ENCODE measurements at places on chromosomes 3 and 15.

GRCh38 chr15:77066971-77067690 is 3.8 kb downstream of the TSPAN3 start:
- no peak for DNase-seq

DNA sequence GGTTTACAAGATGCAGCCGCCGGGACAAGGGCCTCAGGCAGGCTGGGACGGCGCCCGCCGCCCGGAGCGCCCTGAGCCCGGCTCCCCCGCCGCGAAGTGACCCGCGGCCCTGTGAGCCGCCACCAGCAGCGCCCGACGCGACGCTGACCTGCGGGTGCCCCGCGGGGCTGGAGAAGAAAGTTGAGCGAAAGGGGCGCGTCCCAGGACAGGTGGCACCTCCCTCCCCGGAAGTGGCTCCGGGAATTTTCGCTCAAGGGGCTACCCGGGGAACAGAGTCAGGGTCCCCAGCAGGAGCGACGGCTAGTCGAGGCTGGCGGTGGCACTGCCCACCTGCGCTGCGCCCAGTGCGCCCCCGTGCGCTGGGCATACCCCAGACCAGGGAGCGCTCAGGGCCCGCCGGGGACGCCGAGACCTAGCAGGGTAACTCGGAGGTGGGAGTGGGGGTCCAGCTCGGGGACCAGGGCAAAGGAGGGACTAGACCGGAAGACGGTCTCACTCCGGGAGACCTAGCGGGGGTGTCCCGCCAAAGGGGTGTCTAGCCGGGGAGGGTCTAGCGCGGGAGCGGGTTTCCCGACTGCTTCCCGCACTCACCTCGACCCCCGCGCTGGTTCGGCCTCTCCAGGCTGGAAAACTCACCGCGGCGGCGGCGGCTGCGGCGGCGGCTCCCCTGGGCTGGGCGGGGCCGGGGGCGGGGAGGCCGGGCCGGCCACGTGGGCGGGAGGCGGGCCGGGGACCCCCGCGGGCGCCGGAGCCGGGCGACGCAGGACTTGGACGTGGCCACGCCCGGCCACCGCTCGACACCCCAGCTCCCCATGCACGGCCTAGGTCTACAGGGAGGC is 18.4 kb downstream of the SPATA12 start:
- DNase-seq: peak; percentile 58

GRCh38 chr3:50737193-50737905 is 62.6 kb downstream of the DOCK3 start:
- no peak for DNase-seq

DNA sequence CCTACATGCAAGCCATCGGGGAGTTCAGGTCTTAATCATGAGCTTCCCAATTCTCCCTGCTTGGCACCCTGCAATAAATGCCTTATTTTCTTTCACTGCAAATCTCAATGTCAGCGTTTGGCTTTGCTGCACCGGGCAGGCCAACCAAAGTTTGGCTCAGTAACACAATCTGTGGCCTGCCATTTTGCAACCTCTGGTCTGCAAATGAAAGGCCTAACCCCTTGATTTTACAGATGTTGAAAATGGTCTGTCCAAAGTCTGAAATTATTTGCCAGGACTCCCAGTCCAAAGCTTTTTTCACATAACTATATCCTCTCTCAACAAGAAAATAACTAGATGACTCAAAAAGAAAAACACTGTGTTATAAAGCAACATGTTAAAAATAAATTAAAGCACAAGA is 34.0 kb upstream of the LEKR1 start:
- no peak for DNase-seq

GRCh38 chr3:62968128-62968527 is 92.9 kb upstream of the CADPS start:
- no peak for DNase-seq

DNA sequence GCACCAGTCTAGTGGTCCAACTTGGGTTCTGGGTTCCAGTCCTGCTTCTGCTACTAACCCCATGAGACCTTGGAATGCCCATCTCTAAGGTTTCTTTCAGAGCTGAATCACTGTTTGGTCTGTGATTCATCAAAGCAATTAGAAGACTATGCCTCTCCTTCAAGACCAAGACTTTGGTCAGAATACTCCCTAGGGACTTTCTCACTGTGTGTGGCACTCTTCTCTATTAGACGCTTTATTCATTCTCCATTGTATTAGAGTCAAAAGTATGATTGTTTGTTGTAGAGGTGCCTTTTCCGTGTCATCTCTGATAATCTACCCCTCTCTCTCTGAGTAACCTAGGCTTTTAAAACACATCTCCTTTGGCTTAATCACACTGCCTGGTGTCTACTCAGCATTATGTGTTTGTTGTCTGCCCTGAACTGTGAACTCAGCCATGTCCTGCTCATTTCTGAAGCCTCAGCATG is 90.5 kb downstream of the LPP start:
- DNase-seq: no peak

- DNase-seq: peak; percentile 40
Measured at GRCh38 chr3:179450901-179451264, 387 bp downstream of the GNB4 start.

- no peak for DNase-seq
Measured at GRCh38 chr3:38556640-38557358, 60.7 kb downstream of the EXOG start.

GRCh38 chr15:62934236-62934971 is 108.1 kb upstream of the TPM1 start:
- no peak for DNase-seq

GRCh38 chr15:52100807-52101442 is 11.7 kb downstream of the BCL2L10 start:
- no peak for DNase-seq

DNA sequence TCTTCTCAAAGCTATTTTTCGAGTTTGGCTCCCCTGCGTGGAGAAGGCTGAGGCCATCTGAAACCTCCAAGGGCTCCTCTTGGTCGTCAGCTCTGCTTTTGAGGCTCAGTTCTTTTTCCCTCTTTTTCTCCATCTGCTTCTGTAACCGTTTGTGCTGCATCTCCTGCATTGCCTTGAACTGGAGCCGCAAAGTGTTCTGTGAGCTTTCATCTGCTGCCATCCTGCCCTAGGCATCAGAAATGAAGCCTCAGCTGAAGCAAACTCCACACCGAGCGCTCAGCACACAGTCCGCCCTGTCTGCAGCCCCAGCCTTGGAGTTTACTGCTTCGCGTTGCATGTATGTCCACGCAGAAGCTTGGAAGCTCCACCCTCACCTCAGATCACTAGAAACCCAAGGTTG is 14.9 kb downstream of the CCDC13 start:
- DNase-seq: no peak

DNA sequence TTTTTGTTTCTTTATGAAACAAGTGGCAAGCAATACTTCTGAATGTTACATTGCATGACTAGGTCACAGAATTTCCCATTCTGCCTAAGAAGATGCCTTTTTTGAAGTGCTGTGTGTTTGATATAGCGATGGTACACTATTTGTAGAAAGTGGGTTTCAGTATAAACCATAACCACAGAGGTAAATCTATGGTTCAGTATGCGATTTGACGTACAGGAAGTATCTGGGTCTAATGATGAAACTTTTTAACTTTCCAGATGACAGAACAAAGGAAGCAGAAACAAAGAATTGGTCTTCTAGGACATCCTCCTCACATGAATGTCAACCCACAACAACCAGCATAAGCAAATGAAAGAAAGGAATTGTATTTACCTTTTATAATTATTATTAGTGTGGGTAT is 133.4 kb upstream of the BHLHE40 start:
- DNase-seq: no peak

DNA sequence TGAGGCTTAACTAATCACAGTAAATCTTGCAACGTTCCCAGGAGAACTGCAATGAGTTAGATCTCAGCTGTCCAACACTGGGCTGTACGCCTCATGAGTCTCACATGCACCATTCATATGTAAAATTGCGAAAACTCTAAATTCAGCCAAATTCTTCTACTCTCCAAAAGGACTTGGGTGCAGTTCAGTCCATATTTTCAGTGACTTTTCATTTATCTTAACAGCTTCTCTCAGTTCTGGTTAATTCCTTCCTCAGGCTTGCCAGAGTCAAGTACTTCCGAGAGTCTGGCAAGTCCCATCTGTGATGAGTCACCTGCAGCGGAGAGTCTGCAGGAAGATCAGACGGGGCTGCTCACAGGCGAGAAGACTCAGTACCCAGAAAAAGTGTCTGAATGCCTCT is 11.5 kb downstream of the CCDC80 start:
- DNase-seq: no peak

- DNase-seq: no peak
Measured at GRCh38 chr15:100653608-100654007, 51.2 kb downstream of the ASB7 start.

- peak; percentile 4 for DNase-seq
Measured at GRCh38 chr3:59286791-59287531, 237.1 kb upstream of the CFAP20DC start.

GRCh38 chr3:63477494-63478129 is 174.9 kb upstream of the SNTN start:
- DNase-seq: no peak

DNA sequence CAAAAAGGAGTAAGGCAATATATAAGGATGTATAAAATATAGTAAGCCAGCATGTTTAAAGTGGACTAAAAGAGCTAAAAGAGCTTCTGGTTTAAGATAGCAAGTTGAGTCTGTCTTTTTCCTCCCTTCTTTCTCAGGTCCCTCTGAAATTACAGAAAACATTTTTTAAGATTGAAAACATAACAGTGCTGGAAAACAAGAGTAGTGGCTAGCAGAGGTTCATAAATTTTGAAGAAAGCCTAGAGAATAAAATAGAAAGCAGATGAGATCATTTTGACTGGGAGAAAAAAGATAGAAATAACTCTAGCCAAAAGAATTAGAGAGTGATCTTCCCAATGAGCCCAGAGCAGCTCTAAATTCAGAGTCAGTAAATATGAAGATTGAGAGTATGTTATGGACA is 41.9 kb downstream of the ATP8B4 start:
- DNase-seq: no peak

- no peak for DNase-seq
Measured at GRCh38 chr3:120798346-120798745, 55.8 kb downstream of the GTF2E1 start.

DNA sequence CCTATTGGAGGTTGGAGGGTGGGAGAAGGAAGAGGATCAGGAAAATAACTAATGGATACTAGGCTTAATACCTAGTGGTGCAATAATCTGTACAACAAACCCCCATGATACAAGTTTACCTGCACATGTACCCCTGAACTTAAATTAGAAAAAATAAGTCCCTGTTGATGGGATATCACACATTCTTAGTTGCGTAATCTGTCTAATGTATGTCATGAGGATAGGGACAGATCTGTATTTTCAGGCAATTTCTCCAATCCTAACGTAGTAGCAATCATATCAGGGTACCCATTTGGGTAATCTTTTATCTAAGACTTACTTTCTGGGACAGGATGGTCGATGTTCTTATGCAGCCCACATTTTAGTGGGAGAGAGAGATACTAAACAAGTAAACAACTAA is 239.1 kb upstream of the AZI2 start:
- no peak for DNase-seq

DNA sequence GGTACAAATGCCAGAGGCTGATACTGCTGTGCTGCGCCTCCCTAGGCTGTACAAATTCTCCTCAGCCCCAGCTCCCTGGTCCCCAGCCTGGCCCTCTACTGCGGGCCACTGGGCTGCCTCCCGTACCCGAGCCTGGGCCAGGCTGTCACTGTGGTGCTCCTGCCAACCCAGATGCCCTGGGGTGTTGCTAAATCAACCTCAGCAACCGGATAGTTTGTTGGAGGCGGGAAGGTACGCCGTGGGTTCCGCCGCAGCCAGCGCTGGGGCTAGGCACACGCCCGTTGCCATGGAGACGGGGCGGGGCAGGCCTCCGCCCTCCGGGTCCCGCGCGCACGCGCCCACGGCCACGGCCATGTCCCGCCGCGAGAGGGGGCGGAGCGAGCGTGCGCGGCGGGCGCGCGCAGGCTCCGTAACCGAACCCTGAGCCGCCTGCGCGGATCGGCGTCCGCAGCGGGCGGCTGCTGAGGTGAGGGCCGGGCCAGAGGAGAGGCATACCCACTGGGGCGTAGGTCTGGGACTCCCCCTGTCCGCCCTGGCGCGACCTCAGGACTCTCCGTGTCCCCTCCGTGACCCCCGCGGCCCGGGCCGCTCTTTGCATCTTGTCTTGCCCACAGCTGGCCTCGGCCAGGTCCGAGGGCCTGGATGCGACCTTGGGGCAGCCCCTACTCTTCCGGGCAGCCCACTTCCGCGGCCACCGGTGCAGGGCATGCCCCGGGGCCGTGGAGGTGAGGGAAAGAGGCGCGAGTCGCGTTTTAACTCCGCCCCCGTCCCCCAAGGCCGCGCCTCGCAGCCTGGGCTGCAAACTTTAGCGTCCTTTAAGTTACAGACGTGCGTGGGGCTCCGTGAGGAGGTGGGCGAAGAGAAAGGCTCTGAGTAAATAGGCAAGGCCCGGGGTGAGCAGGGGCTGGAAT is at the start of gene TEX264:
TSS of gene TEX264 (plus strand) at position 430 of the 911 bp plus-strand sequence. CDS start 3,053 bp downstream, outside the sequence.
- DNase-seq: peak; percentile 85

GRCh38 chr3:30904996-30905395 is 10.5 kb upstream of the GADL1 start:
- no peak for DNase-seq

GRCh38 chr3:124248471-124249028 is 256.6 kb upstream of the ROPN1 start:
- no peak for DNase-seq

GRCh38 chr15:61051569-61052031 is 177.5 kb downstream of the RORA start:
- peak; percentile 8 for DNase-seq

DNA sequence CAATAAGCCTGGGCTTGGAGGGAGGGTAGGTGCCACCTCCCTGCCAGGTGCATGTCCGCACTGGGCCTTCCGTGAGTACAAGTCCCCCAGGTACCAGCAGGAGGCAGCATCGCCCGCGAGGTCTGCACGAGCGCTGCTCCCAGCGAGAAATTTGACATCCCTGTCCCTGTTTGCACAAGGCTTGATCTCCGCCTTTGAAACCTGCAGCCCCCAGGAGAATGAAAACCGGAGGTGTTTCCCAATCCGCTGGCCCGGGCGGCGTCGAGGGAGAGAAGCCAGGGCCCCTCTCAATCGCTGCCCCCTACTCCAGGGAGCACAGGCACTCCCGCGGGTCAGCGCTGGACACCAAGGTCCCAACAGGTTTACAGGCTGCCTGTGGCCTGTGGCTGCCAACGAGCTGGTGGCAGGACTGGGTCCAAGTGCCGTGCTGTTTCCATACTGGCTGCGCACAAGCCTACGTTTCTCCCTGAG is 961 bp downstream of the HAPLN3 start:
- DNase-seq: no peak

DNA sequence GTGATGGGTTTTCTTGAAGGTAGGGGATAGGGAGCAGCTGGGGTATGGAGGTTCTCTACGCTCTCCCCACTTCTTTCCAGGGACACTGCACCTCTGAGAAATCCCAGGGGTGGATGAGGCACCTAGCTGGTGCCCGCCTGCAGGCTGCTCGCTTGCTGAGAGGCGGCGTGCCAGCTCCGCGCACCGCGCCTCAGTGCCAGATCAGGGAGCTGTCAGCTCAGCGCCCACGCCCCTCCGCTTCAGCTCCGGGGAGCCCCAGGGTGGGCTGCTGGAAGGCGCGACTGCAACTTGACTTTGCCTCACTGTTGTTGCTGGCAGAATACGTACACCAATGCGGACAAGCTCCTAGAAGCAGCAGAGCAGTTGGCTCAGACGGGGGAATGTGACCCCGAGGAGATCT is 345.7 kb upstream of the UMPS start:
- DNase-seq: no peak
